ENCODE measurements at places on chromosomes 2 and 18.

DNA sequence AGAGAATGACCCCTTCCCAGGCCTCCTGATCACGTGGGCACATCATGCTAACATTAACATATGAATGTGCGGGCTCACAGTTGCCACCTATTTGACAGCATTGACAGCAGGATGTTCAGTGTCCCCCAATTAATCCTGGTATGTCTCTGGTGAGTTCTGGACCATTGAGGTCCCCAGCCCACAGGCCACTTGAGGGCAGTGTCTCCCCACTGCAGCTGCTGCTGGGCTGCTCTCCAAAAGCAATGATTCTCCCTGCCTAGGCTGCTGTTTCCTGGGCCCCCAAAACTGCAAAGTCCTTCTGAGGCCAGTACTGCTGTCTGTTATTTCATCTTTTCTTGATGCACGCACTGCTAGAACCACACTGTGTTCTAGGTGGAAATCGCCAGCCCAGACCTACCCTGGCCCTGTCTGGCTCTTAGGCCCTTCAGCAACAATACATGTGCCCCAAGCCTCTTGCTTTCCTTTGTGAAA is 52.7 kb upstream of the MAPK4 start:
- DNase-seq = no peak

- no peak for DNase-seq
These were observed 1548.8 kb upstream of the LRRTM1 start for GRCh38 chr2:81853341-81853740.

GRCh38 chr2:45452866-45453265 is 158.2 kb downstream of the SRBD1 start:
- DNase-seq = peak; percentile 90

GRCh38 chr2:196927376-196928225 is 1.1 kb upstream of the PGAP1 start:
- DNase-seq = no peak

- no peak for DNase-seq
These were observed 51.7 kb downstream of the SNTG2 start for GRCh38 chr2:1002350-1002749.

DNA sequence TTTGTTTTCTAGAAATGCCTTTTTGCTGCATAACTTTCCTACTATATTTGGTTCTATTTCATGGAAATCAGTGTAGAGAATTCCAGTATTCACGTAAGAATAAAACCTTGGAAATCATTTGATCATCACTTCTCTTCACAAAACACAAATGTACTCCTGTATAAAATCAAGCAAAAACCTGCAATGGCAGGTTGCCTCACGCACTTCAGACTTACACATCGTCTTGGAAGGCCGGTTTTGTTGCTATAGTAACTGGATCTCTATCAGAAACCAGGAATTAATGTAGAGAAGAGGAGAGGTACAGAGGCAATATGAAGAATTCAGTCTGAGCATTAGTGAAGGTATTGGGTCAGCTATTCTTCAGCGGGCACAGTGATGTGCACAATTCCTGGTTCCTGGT is 370.7 kb upstream of the CYRIA start:
- no peak for DNase-seq

DNA sequence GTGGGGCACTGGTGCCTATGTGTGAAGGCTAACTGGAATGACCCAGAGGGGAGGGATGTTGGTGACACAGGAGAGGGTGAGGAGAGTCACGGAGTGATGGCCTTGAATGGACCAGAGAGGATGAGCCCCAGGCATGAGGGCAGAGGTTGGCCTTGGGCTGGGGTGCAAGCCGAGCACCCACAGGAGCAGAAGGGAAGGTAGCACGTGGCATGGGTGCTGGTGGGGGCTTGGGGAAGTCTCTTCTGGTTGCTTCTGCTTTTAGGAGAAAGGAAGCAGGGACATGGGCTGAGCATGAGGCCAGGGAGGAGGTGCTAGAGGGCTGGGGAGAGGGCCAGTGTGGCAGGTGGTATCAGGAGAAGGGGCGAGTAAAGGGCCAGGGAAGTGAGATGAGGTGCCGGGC is 183.8 kb downstream of the DYSF start:
- DNase-seq = no peak

- no peak for DNase-seq
These were observed 4.3 kb downstream of the DSG4 start for GRCh38 chr18:31380912-31381311.

GRCh38 chr2:152370783-152371182 is 35.8 kb downstream of the FMNL2 start:
- DNase-seq = no peak

- no peak for DNase-seq
These were observed 43.3 kb downstream of the WDPCP start for GRCh38 chr2:63545023-63545422.

DNA sequence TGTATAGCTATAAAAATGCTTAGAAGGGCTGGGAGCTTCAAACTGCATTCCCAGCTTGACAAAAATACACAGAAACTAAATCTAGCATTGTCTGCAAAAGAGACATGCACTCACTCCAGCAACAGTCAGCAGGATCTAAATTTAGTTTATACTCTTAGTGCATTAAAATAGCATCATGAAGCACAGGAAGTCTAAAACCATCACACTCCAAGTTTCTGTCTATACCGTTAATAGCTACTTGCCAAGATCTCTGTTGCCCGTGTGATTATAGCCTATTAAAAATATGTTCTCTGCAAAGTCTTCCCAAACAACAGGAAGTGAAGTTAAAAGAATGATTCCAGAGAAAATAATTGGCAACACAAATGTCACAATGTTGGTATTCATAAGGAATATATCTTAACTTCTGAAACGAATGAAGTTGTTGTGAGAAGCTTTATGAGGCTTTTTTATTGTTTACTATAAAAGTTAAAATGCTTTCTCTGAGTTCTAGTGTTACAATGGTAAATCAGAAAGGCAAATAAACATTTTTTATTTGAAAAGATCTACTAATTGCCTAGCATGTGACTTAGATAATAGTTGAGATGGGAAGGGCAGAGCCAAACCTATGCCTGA is 184.2 kb downstream of the ZNF385B start:
- peak; percentile 3 for DNase-seq

- DNase-seq = no peak
These were observed 17.9 kb downstream of the HS1BP3 start for GRCh38 chr2:20633001-20633400.

DNA sequence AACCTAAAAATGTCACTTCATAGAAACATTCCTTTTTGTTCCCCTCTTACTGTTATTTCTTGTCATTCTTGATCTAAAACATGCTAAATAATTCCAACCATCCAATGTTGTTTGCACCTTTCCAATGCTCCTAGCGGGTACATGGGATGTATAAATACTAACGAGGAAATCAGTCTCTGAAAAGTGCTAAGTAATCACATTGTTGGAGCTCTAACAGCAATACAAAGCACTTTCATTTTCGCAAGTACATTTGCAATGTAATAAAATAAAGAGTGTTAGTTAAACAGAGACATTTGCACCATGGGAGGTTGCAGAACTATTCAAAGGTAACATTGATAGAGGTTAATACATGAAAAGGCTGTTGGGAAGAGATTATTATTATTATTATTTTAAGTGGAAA is 286.2 kb upstream of the ACVR2A start:
- no peak for DNase-seq

DNA sequence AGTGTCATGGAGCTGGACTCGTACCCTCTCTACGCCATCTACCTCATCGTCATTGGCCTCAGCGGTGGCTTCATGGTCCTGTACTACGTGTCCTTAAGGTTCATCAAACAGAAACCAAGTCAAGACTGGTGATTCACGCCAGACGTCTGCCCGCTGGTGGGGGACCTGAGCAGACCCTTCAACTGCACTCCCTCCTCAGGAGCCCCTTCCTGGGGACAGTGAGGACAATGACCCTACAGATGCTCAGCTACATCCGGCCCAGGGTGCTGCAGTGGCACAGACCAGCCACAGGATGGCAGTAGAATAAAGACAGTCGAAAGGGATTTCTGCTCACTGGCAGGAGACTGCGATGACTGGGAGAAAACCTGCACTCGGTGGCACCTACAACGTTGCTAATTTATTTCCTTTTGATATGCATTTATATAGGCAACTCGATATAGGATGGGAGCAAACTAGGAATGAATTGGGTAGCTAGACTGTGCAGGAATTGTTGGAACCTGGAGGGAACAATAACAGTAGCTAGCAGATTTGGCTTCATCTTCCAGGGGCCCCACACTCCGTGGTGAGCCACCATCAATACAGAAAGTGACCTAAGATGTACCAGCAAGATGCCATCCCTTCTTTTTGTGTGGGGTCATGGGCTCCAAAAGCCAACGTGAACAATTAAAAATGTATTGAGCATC is 39.2 kb downstream of the ABCG8 start:
- peak; percentile 12 for DNase-seq

- DNase-seq = no peak
These were observed 5.3 kb downstream of the MEMO1 start for GRCh38 chr2:32005371-32005976.

- DNase-seq = no peak
These were observed 86.8 kb downstream of the ADCYAP1 start for GRCh38 chr18:991441-991840.

DNA sequence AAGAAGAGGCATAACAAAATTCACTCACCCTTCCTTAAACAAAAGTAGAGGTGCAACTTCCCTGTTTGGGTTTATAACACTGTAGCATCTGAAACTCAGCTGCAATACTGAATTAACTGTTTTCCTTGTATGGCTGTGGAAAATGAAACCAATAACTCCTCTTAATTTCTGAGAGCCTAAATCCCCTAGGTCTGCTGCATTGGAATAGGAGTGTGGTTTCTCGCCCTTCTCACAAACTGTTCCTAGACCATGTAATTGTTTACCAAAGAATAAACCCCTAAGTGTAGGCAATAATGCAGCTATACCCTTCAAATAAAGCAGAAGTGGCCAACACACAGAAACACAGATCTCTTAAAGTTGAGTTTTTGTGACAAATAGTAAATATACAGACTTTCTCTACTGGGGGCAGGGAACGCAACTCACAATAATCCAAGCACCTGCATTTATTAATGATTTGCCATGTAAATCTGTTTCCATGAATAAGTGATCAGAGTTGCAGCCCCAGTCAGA is 52.0 kb downstream of the RASGRP3 start:
- DNase-seq = no peak

DNA sequence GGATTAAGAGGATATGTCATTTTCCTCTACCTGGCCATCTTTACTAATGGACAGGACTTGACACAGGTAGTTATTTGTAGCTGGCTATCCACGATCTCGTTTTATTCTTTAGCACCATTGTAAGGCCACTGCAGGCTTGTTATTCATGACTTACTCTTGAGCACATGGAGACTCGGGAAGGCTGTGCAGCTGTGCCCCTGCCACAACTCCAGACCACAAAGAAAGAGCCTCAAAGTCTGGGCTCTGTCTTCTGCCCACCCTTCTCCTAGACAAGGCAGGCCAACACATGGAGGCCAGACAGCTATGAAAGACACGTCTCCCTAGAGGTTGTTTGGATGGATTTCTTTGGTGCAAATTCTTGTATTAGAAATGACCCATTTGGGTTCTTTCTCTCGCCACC is 133.8 kb downstream of the NAPG start:
- no peak for DNase-seq
